ENCODE measurements at places on chromosomes 4 and X.

- DNase-seq, result no peak
Measured at GRCh38 chr4:78567500-78568060, 16.0 kb downstream of the ANXA3 start.

GRCh38 chrX:150234126-150234525, 129.0 kb upstream of the MAMLD1 start:
- DNase-seq, result no peak

DNA sequence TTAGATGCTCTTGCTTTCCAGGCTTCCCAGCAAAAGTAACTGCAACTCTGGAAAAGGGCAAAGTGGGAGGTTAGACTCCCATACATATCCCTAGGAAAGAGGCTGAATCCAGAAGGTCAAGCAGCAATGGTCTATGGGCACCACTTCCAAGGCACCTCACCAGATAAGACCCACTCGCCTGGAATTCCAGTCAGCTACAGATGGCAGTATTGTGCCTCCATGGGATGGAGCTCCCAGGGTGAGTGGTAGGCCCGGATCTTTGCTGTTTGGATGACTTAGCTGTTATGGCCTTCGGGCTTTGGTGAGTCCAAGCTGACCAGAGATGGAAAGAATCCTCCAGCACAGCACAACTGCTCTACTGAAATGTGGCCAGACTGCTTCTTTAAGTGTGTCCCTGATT, 688.0 kb downstream of the PCDH19 start:
- no peak for DNase-seq

- no peak for DNase-seq
Measured at GRCh38 chrX:31847773-31848172, 775.9 kb upstream of the FTHL17 start.

DNA sequence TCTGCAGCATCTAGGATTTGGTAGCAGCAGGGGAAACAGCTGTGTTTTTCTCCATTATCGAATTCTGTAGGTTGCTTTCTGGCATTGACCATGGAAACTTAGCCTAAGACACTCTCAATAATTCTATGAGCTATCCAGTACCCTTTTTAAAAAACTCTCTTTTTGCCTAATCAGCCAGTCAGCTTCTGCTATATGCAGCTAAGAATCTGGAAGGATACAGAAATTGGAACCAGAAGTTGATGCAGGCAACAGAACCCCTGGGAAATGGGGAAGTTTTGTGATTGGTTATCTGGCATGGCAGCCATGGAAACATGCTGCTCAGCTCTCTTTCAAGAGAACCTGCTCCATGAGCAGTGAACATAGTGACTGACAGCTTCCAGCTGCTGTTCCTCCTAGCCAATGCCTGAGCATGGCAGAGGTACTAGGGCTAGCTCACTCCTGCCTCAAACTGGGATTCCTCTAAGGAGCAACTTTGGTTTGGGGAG, 417.6 kb upstream of the MAOA start:
- DNase-seq, result no peak

- no peak for DNase-seq
Measured at GRCh38 chrX:74372272-74372671, 49.0 kb upstream of the SLC16A2 start.

- no peak for DNase-seq
Measured at GRCh38 chr4:2259036-2259540, 2.8 kb downstream of the MXD4 start.

- DNase-seq, result no peak
Measured at GRCh38 chr4:100819505-100819904, 301.7 kb upstream of the EMCN start.

DNA sequence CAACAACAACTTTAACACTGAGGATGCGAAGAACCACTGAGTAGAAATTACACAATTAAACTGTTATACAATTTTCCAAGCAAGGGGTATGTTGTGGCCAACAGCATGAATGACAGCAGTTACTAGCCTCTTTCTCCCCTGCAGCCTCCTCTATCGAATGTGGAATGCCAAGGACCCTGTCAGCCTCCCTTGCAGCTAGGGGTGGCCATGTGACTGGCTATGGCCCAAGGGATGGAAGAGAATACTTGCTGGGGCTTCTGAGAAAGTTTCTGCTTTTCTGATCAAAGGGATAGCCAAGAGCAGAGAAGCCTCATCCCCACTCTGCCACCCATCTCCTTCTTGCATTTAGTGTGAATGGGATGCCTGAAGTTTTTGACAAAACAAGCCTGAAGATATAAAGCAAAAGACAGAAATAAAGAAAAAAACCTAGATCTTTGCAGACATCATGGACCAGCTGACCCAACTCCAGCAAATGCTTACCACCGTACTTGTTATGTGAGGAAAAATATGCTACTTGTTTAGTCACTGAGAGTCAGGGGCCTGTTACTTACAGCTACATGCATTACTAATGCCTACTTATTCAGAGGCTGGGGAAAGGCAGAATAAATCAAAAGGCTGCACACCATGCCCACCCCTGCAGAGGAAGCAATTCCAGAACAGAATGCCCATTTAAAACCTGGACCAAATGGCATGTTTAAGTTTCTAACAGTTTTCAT, 32.0 kb downstream of the DCTD start:
- DNase-seq, result no peak

- no peak for DNase-seq
Measured at GRCh38 chr4:147923854-147924253, 192.0 kb downstream of the ARHGAP10 start.

DNA sequence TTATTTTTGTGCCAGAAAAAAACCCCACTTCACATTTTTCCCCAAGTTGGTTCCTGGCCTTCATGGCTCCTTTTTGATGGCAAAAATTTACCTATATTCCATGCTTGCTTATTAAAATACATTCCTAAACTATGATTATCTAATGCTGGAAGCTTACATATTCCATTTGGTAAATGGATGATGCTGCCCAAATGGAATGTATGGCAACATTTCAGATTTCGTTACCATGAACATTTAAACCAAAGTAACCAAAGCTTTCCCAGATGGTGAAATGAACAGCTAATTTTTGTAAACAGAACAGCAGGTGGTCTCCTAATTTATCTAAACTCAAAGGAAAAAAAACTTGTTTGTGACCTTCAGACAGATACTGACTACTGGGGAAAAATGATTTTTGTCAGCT, 110.8 kb upstream of the TEX13A start:
- no peak for DNase-seq

GRCh38 chr4:143558823-143559756, 45.6 kb downstream of the SMARCA5 start:
- peak; percentile 28 for DNase-seq

GRCh38 chr4:39716356-39716755, 18.4 kb downstream of the UBE2K start:
- no peak for DNase-seq

DNA sequence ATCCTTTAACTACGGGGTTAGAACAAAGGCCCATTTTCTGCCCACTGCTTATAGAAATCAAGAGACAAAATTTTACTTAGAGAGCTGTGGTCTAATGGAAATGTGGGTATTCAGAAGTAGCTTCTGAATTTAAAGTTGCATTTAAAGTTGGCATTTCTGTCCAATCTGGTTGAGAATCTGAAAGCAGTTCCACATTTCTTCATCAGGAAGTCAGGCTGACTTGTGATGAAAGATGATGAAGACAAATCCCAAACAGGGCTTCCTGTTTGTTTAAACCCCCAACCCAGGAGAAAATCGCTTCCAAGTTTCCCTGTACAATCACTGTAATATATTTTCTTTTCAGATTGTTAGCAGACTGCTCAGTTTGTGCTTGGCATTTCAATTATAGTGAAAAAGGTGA, 345.3 kb downstream of the SPRY1 start:
- no peak for DNase-seq

DNA sequence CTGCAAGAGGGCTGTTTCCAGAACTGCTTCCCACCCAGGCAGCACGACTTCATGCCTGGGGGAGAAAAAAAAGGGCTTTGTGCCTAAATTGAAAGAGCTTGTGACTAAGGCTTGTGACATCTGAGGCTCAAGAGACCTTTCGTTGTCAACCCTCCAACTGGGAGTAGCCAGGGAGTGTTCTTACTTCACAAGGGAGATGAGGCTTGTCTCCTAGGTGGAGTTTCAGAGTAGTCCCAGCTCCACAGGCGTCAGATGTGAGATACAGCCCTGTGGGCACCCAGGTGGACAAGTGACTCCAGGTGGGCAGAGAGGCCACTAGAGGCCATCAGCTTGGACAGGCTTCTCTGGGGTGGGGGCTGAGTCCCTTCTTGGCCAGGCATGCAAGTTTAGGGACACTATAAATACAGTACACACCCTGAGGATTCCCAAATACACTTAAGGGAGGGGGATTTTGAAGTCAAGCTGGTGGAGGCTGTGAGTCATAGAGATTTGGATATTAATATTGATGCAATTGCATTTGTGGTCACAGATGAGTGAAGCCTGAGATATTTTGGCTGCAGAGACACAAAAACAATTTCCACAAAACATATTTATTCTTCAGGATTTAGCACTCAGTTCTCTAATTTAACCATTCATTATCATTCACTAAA, 40.1 kb upstream of the SETD7 start:
- DNase-seq, result no peak

DNA sequence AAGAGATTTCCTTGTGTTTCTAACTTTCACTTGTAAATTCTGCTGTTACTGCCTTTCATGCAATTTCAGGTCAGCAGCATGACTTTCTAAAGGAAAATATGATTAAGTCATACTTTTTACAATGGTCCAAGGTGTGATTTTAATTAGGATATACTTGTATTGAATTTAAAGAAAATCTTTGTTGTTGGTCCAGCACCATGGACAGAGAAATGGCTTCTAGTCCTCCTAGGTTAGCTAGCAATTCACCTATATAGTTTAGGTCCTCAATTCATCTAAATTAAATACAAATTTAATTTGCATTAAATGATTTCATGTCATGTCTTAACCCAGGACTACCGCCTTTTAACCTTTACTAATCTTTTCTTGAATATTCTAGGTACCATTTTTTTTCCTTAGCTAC, 304.9 kb upstream of the RPS6KA3 start:
- DNase-seq, result no peak

DNA sequence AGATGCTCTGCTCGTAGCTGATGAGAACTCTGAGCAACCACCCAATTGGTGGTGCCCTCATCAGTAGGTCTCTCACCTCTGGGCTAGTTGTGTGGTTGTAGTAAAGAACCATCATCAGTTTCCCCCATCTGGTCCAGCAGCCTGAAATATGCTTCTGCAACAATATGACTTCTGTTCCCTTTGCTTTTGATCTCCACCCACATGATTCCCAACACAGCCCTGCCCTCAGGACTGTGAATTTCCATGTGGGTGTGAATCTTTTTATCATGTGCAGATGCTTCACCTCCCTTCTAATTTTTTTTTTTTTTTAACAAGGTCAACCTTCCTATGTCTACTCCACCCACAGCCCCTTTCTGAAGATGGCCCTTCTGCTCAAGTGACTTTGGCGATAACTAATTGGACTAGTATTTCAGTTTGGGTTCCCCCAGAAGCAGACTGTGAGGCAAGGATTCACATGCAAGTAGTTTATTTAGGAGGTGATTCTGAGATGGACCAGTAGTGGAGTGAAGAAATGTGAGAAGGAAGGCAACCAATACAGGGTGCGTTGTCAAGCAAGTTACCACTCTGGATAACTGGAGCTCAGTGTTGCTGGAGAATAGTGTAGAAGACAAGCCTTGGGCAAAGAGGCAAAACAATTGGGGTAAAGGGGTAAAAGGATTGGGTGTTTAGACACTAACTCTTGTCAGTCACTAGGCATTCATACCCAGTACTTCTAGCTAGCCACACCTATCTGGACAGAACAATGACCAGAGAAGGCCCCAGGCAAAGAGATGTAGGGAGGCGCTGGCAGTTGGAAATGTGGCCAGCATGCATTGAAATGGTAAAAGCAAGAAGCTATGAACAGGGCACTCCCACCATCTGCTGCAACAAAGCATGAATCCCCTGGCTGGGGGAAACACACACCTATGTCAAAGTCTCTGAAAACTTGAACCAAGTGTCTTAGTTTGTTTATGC, 466.2 kb downstream of the BCOR start:
- DNase-seq, result no peak

GRCh38 chr4:101028886-101029285, 318.4 kb downstream of the PPP3CA start:
- DNase-seq, result no peak

- no peak for DNase-seq
Measured at GRCh38 chrX:39456894-39457604, 640.7 kb downstream of the BCOR start.

All from activated CD8-positive, alpha-beta memory T cell treated with anti-CD3 and anti-CD28 coated beads for 48 hours (primary cell).